NCI-H1694 (cell line): ENCODE measurements at places on chromosomes 2 and 18.

DNA sequence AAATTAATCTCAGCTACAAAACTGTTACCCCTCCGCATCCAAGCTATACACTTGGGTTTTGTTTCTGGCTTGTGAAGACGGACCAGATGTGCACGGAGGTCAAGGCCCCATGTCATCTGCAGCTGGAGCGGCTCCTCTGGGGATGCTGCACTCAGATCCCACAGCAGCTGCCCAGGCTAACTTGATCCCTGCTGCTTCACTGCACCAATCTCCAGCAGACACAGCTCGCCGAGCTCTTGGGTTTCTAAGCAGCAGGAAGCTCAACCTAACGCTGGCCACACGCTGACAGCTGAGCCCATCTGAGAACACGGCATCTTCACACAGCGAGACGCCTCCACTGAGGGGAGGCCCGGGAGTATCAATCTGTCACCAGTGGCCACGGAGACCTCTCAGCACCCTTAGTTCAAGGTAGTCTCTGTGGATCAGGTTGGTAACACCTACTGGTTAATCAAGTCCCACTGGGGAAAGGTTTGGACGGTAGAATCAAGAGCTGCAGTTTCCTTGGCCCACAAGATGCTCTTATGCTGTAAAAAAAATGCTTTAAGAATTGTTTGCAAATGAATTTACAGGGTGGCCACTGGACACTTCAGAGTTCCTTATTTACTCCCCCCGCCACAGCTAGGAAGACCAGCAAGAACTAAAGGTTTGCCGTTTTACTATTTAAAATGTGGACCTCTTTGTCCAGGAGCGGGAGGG lies 67.5 kb downstream of the EMILIN2 start:
- DNase-seq = no peak

GRCh38 chr2:232318169-232318855 lies 60.2 kb upstream of the ALPP start:
- DNase-seq = no peak

- no peak for DNase-seq
Observed at GRCh38 chr2:237625777-237626176, 1.6 kb upstream of the LRRFIP1 start.

GRCh38 chr18:23422751-23423418 lies 30.2 kb upstream of the RIOK3 start:
- DNase-seq = peak; percentile 17

DNA sequence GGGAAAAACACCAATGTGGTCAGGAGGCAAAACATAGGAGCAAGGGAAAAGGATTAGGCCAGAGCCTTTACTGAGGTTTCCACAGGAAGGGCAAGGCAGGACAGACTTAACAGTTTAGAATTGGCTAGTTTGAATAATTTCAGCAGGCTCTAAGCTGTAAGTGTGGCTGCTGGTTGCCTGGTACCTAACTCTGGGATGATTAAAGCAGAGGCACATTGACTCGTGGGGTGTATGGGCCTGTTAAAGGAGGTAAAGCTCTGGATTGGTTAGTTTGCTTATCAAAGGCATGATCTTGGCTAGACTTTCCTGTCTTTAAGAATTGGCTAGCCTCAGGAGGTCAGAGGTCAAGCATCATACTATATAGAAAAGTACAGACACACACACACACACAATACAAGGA lies 132.6 kb downstream of the SPAG16 start:
- no peak for DNase-seq

DNA sequence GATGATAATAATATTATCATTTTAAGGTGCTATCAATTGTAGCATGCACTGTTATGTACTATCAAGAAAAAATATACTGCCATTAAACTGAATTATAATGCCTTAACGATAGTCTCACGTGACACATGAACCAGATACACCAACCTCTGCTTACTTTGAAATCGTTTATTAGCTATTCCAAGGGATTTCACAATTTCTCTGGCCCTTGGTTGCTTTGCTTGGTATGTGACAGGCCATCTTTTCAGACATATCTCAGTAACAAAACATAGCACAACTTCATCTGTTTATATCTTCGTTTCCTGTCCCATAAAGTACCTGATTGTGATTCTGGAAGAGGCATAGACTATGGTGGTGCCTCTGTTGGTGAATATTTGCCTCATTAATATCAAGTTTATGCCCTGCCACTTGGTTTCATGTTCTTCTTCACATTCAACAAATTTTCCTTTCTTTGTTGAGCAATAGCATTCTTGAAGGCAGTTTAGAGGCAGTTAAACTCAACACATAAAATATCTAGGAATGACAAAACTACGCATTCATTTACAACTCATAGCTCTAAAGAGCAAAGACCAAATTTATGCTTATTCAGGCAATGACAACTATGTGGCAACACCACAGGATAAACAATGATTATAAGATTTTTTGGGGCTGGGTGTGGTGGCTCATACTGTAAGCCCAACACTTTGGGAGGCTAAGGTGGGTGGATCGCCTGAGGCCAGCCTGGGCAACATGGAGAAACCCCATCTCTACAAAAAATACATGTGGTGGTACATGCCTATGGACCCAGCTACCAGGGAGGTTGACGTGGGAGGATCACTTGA lies 84.3 kb downstream of the MCFD2 start:
- DNase-seq = no peak

DNA sequence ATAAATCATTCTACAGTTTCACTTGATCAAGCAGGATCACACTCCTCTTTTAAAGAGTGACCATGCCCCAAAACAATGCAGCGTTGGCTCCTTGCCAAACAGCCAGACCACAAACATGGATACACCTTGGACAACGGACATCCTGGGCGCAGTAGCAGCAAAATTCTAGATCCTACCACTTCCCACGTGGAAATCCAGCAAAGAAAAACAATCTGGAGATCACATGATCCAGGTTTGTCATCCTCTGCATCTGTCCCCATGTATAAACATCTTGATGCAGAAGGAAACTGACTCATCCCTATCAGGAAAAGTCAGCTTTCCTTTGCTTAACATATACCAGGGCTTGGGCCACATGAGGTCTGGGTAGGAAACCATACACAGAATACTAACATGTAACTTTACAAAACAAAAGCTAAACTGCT lies 53.1 kb downstream of the ZNF521 start:
- DNase-seq = no peak

DNA sequence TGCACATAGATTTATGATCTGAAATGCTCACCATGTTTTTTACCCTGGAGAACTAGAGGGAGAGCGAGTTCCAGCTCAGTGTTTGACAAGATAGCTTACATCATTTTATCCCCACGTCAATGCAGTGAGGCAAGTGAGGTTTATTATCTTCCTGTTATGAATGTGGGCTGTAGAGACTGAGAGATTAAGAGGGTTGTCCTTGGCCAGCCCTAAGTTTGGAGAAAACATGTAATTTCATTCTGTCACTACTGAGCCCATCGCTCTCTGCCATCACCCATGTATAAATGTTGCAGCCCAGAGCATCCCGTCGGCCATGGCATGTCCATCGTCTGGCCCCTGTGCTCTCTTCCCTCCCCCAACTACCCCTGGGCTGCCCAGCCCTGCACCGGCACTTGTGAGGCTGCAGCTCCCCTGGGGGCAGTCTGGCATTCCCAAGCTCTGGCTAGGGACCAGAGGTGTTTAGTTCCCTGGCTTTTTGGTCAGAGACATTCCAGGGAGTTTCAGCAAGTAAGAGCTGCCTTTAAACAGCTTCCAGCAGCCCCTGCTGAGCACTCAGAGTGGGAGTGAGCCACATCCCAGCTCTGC lies 136.7 kb downstream of the ANTXR1 start:
- DNase-seq = no peak

DNA sequence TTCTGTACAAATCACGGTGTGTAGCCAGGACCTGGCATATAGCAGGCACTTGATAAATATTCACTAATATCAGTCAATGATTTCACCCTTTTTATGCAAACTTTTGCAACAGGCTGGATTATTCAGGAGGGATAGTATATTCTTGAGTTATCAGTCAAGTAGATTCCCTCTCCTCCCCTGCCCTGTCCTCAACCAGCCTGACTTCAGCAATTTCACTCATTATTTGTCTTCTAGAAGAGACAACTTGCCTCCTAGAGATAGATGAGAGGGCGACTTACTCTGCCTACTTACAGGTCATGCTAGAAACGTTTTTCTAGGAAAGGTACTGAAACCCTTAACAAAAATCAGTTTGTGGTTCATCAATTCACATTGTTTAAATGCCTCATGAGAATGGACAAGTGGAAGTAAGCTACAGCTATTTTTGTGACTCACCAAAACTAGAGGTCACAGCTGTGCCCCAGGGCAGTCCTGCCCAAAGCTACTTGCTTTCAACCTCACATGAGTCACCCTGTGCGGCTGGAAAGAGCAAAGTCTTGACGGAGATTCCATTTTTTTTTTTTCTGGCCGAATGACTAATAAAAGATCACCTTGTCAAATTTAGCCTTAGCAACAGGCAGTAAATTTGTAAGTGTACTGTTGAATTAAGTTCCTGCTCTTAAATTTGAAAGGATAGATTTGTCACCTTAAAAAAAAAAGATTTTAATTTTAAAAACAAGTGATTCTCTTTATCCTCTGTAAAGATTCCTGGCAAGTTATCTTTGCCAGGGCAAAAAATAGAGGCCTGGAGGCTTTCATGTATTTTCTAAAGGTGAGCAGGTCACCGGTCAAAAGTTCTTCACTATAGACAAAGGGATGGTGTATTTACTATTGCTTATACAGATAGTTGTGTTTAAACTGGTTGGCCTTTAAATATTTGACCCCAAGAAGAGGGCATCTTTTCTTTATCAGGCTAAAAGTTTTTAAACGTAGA lies 109.0 kb upstream of the SLC35G4 start:
- no peak for DNase-seq

DNA sequence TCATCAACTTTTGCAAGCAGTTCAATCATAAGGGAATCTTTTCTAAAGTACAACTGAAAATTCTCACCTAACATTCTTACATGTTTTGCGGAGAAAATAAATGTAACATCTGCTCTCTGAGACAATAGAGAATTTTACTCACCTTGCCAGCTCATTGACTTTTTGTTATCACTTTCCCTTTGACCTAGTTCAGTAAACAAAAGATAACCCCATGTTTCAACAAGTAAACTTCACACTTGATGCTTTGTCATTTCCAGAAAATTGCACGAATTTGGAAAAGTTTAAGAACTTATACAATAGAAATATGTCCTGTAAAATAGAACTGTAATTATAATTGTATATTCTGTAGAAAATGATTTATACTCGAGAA lies 1110.0 kb upstream of the ACVR2A start:
- DNase-seq = no peak

DNA sequence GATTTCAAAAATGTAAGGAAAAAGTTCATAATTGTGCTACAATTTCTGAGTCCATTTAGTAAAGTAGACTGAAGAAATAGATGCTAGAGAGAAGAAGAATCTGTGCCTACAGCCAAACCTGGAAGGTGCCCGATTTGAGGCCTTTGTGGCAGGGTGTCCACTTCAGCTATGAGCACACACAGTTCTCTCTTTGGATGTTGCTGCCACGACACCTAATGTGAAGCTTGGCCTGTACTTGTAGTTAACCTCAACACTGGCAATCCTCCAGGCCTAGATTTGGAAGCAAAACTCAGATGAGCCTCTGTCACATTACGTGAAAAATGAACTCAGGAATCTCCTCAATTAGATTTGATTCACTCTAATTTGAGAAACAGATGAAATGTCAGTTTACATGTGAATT lies 90.1 kb upstream of the LRP1B start:
- DNase-seq = peak; percentile 30

- no peak for DNase-seq
Observed at GRCh38 chr2:176285321-176285720, 16.1 kb downstream of the MTX2 start.

- DNase-seq = no peak
Observed at GRCh38 chr2:130152816-130153595, 8.1 kb upstream of the CCDC74B start.

DNA sequence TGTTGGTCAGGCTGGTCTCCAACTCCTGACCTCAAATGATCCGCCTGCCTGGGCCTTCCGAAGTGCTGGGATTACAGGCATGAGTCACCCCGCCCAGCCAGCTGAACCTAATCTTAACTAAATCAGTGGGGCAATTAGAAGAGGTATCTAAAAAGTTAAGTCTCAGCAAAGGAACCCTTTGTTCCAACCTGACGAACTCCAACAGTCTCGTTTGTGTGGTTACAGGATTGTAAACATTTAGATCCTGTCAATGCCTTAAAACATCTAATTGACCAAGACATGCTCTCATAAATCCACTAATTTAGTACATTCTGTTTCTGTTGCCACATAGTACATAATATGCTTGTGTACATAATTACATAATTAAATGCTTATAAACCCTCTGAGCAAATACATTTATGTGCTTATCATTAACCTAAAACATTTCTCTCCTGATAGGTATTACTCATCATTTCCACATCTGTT lies 31.1 kb upstream of the STK39 start:
- DNase-seq = no peak

GRCh38 chr2:25483607-25484266 lies 142.0 kb upstream of the DNMT3A start:
- no peak for DNase-seq

DNA sequence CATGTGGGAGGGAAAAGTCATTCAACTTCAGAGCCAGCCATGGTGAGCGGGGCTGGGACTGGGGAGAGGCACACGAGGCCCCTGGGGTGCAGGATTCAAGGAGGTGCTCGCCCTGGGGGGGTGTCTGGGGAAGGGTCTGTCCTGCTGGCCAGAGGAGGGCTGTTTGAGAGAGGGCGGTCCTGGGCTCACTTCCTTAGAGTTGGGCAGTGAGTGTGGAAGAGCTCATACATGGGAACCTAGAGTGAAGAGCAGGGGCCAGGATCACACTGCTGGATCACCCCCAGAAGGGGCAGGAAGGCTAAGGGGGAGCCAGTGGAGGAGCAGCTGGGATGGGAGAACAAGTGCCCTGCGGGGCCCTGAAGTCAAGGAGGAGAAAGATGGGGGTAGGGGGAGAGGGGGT lies 6.5 kb downstream of the SH3BP4 start:
- no peak for DNase-seq

DNA sequence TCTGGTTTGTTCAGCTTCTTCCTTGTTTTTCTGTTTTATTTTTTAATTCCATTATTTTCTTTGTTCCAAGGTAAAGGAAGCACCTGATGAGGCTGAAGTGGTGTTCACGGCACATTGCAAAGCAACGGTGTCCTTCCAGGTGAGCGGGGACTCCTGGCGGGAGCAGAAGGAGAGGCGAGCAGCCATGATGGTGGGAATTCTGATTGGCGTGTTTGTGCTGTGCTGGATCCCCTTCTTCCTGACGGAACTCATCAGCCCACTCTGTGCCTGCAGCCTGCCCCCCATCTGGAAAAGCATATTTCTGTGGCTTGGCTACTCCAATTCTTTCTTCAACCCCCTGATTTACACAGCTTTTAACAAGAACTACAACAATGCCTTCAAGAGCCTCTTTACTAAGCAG lies 88.4 kb downstream of the DDX18 start:
- DNase-seq = no peak

DNA sequence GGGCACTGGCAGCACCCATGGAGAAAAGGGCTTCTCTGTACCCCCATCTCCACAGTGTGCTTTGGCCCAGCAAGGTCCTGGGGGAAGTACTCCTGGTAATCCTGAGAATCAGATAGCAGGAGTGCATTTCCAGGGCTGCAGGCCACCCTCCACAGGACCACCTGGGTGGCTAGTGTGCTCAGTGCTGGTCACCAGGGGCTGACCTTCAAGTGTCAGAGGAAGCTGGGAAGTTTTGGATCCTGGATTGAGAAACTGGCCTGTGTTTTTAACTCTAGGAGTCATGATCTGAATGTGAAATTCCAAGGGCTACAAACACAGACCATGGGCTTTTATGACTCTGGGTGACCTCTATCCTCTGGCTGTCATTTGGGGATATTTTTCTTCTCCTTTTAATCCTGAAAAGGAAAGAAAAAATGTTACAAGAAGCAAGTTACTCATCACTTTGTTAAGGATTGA lies 9.3 kb downstream of the RHOB start:
- DNase-seq = no peak
